ENCODE measurements at places on chromosomes 11 and 22.

DNA sequence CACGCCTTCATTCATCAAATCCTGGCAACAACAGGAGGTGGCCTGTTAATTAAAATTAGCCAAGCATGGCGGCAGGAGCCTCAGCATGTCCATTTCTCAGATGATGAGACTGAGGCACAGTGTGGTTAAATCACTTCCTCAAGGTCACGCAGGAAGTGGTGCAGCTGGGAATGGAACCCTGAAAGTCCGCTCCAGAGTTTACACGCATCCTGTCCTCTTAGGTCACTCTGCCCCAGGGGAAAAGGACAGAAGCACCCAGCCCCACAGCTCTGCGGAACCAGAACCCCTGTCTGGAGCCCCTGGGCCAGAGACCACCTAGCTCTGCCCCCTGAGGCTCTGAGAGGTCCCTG, 19.6 kb downstream of the RPL3 start:
- DNase-seq: no peak

DNA sequence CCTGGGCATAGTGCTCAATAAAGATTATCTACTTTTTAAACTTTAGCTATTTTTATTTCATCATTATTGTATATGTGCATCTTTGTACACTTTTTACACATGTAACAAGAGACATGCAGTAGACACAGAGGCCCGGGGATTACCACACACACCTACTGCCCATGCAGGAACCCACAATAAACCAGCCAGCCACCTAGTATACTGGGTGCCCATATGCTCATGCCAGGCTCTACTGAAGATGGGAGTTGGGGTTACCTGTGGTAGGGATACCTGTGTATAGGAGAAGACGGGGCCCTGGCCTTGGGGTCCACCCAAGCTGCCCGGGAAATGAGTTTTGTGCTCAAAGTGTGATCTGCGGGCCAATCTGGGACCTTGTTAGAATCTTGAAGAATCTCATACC, 31.2 kb upstream of the P2RY2 start:
- no peak for DNase-seq

DNA sequence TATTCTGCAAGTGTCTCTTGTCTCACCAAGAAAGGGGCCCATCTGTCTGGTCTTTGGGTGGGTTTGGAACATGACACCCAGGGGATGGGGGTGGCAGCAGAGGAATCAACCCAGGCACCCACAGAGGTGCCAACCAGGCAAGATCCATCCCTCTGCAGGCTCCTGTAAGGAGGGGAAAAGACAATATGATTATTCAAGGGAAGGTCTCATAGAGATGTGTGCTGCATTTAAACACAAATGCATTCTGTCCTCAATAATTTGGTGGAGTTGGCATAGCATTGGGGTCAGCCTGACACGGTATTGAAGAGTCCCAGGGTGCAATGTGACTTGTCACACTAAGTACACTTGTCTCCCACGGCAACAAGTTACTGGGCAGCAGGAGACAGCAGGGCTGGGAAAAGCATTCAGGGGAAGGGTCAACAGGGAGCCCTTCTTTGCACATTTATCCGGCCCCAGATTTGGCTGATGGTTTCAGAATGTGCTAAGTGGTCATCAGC, 33.1 kb upstream of the SPON1 start:
- no peak for DNase-seq

DNA sequence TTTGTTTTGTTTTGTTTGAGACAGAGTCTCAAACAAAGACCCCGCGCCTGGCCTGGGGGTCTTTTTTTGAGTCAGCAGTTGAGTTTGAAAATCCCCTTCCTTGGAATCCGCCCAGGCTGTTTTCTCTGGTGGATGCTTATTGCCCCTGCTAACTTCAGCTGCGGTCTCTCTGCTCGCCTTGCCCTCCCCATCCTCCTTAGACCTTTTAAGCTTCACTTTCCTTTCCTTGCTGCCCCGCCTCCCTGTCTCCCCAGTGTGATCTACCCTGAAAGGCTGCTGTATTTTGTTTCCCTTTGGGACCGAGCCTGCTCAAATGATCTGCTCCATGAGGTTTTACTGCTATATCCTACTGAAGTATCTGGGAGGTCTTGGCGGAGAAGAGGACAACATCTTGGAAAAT, 2.5 kb downstream of the USP18 start:
- peak; percentile 20 for DNase-seq

- no peak for DNase-seq
Measured at GRCh38 chr11:133718831-133719230, 126.5 kb downstream of the SPATA19 start.

GRCh38 chr22:26617271-26618199, at the start of gene CRYBB1:
TSS of gene CRYBB1 (minus strand) at chr22:26618027. CDS start at chr22:26616319, 1,708 bp downstream.
- no peak for DNase-seq

DNA sequence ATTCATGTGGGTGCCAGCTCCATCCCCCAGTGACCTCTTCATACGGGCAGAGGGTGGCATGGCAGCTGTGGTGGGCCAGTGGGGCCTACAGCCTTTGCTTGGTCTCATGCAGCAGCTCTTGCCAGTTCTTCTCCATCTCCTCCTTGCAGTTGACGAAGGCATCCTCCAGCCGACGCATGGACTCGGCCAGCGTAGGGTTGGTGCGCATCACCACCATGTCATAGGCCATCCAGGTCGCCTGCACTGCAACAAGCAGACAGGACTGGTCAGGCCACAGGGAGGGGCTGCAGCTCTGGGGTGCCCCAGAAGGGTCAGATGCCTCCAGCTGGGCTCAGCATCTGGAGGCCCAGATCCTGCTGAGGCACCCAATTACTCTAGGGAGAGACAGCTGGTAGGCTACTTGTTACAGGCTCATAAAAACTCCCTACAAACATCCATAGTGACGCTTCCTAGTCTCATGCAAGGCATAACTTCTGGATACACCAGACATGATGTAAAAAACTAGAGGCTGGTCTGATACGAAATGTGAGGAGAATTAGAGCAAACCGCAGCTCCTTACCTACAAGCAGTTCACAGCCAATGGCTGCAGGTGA, 5.6 kb downstream of the KLHDC7B start:
- DNase-seq: no peak

GRCh38 chr11:76785513-76785912, 2.4 kb downstream of the TSKU start:
- no peak for DNase-seq

GRCh38 chr22:19909350-19910179, 32.0 kb upstream of the COMT start:
- peak; percentile 73 for DNase-seq
